ENCODE measurements at places on chromosomes 5 and 9.

DNA sequence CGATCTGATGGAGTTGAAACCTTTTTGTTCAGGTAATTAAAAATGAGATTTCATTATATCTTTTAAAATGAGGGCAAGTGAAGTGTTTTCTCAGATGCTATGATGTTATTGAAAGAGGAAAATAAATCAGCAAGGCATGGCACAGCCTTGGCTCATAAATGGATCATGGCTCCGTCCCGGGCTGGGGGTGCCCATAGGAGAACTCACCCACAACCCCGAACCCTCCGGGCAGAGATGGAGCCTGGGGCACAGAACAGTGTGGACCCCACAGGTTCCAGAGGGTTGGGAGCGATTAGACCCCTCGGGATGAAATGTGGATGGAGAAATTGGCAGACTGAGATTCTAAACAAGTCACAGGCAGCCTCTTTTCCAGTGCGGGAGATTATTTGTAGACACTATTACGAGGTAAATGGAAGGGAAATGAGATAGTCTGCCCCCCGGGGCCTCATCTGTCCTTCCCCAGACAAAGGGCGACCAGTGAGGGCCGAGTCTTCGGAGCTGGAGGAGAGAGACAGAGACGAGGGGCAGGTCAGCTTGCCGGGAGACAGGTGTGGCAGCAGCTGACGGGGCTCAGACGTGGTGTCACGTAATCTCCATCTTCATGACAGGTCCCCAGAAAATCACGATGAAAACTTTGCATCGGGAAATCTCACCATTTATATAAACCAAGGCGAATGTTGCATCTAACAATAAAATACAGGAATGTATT, 33.7 kb downstream of the NDUFS6 start:
- DNase-seq = no peak

- peak; percentile 19 for DNase-seq
Observed at GRCh38 chr9:83622433-83622938, 457 bp upstream of the IDNK start.

GRCh38 chr9:17503196-17503595, 75.7 kb upstream of the SH3GL2 start:
- no peak for DNase-seq

GRCh38 chr5:176413255-176413565, 3.1 kb downstream of the CLTB start:
- DNase-seq = no peak

GRCh38 chr9:6049798-6050197, 34.4 kb upstream of the RANBP6 start:
- DNase-seq = peak; percentile 40

DNA sequence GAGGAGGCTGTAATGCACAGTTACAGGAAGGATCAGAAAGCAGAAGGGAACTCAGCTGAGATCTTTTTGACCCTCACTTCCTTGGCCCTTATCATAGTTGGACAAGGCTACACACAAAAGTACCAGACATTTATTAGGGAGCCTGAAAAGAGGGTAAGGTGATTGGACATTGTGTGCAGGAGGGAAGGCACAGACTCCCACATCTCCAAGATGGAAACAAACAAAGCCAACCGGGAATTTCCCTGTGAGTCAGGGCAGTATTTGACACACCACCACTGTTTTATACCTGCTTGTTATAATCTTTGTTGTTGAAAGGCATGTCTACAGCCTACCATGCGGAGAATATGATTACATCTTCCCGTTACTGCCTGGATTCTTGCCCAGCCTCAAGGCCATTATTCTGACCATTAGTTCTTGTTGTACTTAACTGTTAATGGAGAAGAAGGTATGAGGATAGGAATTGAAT, 3.0 kb upstream of the CCNG1 start:
- DNase-seq = peak; percentile 6

DNA sequence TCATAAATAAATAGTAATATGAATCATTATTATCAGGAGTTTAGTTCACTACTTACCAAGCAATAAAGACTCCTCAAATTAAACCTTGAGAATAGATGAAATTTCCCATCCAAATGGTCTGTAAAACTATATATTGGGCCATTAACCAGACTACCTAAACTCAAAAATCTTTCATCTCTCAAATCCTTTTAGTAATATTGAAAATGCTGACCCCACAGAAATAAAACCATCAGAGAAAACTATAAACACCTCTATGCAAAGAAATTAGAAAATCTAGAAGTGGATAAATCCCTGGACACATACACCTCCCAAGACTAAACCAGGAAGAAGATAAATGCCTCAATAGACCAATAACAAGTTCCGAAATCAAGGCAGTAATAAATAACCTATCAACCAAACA, 723.2 kb downstream of the TLE4 start:
- no peak for DNase-seq

- DNase-seq = peak; percentile 36
Observed at GRCh38 chr5:95615164-95615467, 4.8 kb upstream of the GPR150 start.

- no peak for DNase-seq
Observed at GRCh38 chr5:73032635-73033034, 76.8 kb downstream of the FCHO2 start.

DNA sequence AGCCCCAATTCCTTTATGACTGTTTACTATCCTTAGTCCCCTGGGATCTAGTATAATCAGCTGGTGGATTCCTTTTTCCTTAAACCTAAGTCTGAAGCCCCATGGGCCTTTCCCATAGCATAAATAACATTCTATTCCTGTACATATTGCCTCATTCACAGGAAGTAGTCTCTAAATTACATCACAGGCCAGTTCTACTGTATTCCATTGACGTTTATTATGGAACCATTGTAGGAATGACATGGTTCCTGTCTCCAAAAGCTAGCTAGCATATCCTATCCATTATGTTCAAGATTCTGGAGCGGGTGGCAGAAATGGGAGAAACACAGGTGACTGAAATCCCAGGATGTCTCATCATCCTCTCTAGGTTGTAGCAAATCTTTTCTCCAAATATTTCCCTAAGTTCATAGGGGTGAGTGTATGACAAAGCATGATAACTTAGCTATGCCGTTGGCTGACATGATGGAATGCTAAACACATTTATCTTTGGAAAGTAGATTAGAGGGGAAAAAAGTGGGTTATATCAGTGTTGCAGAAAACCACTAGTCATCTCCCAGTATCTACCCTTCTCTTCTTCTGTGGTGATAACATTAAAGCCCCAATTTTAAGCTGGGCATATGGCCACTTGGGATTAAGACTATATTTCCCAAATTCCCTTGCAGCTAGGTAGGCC, 140.1 kb downstream of the FGF1 start:
- DNase-seq = no peak

DNA sequence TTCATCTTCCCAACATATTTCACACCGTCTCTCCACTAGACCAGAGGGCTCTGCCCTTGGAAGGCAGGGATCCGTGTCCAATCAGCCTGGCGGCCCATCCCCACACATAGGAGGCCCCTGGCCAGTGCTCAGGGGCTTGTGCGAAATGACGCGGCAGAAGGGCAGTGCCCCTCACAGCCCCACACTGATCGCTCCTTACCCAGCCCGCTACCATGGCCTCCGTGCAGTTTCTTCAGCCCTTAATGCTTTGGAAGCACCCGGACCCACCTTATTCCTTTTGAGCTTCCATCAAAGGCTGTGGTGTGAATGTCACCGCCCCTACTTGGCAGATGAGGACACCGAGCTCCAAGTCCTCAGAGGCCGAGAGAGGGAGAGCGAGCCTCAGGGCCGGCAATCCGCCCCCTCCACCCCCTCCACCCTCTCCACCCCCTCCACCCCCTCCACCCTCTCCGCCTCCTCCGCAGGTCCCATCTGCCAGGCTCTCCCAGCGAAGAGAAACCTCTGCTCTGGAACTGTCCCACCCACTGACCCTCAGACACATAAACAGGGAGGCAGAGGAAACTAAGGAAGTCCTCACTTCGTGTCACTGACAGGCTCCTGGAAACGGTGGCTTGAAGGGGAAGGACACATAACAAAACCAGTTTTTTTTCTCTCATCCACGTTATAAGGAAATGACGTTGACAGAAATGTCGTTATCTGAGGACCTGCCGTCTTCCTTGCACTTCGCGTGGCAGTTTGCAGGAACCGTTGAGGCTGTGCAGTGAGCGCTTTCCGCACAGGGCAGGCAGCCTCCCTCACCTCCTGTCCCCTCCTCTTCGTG, 13.9 kb downstream of the QSOX2 start:
- peak; percentile 58 for DNase-seq

DNA sequence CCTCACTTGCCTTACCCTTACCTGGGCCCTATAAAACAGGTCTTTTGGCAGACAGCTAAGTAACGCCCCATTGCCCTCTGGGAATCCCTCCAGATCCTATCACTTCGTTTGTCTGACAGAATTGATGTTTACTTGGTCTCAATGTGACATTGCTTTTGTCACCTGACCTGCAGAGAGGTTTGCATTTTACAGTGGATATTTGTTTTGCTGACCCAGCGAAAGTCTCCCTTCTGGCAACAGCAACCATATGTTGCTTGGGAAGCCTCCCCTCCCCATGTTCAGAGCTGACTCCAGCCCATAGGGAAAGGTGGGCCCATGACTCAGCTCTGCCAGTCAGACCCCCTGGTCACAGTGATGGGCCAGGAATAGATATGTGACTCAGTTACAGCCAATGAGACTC, 54.0 kb upstream of the LARP1 start:
- no peak for DNase-seq

DNA sequence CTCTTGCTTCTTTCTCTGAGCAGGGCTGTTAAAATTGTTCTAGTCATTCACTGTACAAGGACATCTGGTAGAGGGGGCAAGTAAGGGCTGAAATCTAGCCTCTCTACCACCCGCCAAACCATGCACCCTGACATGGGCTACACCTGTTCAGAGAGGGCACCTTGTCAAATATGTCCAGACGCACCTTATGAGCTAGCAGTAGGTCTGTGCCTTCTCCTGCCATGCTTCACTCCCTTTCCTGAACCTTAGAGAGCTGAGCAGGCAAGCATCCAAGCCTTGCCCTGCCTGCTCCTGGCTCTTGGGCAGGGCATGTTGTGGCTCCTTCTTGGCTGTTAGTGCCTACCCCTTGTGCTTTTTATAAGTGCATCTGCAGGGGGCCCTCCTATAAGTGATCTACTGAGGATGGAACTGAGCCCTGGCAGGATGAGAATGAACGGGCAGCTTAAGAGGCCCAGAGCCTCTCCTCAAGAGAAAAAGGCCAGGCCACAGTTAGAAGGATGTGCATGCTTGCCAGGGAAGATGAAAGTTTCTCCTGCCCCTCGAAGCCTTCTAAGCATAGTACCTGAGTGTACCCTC, 3.8 kb upstream of the NEUROG1 start:
- no peak for DNase-seq

DNA sequence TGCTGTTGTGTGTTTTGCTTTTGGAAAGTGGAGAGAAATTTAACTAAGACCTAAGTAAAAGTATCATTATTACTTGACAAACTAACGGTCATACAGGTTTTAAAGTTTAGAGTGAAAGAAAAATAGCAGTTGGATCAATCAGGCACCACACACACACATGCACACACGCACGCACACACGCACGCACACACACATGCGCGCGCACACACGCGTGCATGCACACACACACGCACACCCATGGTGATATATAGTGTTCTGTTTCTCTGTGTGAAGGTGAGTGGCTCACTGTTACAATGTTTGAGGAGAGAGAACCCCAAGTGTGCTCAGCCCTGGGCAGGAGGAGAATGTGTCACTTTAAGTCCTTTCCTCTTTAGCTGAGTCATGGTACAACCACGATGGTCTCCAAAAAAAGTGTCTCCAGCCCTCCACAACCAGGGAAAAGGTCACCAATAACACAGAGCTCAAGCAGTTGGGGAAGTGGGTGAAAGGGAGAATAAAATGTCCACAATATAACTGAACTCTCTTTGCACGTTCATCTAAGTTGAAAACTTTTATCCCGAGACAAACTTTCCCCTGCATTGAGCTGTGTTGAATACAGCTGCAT, 3.2 kb downstream of the ZNF366 start:
- peak; percentile 65 for DNase-seq

DNA sequence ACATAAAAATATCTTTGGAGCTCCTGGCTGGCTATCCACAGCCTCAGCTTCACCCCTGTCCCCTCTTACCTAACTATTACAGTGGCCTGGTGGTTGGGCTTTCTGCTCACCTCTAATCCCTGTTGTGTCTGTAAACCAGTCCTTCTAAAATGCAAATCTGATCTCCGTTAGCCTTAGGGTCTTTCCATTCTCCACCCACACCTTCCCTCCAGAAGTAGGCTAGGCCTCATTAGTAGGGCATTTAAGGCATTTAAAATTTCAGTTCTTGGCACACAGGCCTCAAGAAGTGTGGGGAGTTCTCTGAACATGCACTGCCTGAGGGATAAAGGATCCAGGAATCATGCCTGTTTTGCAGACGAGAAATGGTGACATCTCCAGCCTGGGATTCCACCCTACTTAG, 26.4 kb upstream of the STC2 start:
- no peak for DNase-seq

- DNase-seq = no peak
Observed at GRCh38 chr9:136107155-136107952, 11.3 kb downstream of the TMEM250 start.

- peak; percentile 23 for DNase-seq
Observed at GRCh38 chr5:81165493-81166119, 67.5 kb upstream of the CKMT2 start.

DNA sequence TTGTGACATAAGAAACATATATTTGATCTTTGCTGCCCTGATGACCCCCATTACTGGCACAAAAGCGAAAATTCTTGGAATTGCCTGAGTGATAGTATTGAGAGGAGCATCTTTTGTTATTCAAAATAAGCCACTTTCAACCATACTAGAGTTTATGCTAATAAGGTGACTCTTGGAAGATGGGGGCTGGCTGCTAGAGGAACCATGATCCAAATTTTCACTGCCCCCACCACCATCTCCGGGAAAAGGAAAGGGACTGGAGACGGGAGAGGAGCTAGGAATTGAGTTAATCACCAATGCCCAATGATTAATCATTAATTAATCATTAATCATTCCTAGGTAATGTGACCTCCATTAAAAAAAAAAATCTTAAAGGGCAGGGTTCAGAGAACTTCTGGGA, 25.6 kb downstream of the FBXW11 start:
- no peak for DNase-seq

DNA sequence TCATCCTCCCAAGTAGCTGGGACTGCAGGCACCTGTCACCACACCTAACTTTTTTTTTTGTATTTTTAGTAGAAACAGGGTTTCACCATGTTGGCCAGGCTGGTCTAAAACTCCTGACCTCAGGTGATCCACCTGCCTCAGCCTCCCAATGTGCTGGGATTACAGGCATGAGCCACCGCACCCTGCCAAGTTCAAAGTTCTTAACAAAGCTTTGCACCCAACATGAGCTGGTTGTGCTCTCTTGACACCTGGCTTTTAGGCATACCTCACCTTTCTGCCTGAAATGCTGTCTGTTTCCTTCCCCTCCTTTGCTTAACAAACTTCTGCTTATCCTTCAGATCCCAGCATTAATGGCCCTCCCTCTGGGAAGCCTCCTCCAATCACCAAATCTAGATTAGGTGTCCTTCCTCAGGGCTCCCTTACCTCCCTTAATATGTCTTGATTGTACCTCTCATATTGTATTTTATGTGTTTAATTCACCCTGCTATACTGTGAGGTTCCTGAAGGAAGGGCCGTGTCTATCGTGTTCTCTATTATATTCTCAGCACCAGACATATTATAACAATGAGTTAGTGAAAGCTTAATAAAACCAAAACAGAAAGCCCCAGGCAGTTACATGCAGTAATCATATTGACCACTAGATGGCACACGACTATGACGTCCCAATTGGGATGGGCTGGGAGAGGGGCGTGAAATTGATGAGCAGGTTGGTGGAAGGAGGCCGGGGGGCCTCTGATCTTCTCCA, 62.9 kb upstream of the PPARGC1B start:
- peak; percentile 73 for DNase-seq

Data from suppressor macrophage treated with lipopolysaccharide for 4 hours (primary cell).